ENCODE measurements at places on chromosomes 7 and 10.
A peak's percentile ranks its signal among the peaks of the same experiment; 100 is the strongest.

GRCh38 chr7:37376386-37376785 is 72.3 kb downstream of the ELMO1 start:
- DNase-seq, result no peak

GRCh38 chr10:86755740-86756510 is 494 bp upstream of the BMPR1A start:
- DNase-seq, result peak; percentile 57

- DNase-seq, result no peak
Observed at GRCh38 chr10:117312430-117312829, 62.8 kb downstream of the PDZD8 start.

GRCh38 chr7:25529320-25529719 is 301.0 kb upstream of the NPVF start:
- no peak for DNase-seq

GRCh38 chr10:46232666-46233065 is 54.1 kb upstream of the ANTXRL start:
- no peak for DNase-seq

- DNase-seq, result peak; percentile 100
Observed at GRCh38 chr7:75617634-75618234, 121.0 kb downstream of the HIP1 start.

GRCh38 chr7:92560602-92561001 is 29.6 kb downstream of the FAM133B start:
- DNase-seq, result no peak

Data from AML-193 (cell line).